Upper lobe of right lung (tissue), 1 donor: ENCODE measurements at places on chromosomes 3 and 15.

GRCh38 chr3:102348904-102349303, 85.9 kb upstream of the ZPLD1 start:
- DNase-seq = no peak

GRCh38 chr15:69154078-69154477, 6.4 kb upstream of the GLCE start:
- DNase-seq = no peak

GRCh38 chr3:103600844-103601243, 1166.0 kb downstream of the ZPLD1 start:
- no peak for DNase-seq

- no peak for DNase-seq
Measured at GRCh38 chr15:29638781-29639180, 183.5 kb downstream of the TJP1 start.

- DNase-seq = no peak
Measured at GRCh38 chr3:7000501-7000900, 139.6 kb downstream of the GRM7 start.

- no peak for DNase-seq
Measured at GRCh38 chr3:14823393-14823792, 4.6 kb downstream of the FGD5 start.

GRCh38 chr3:15630646-15631350, 29.3 kb downstream of the BTD start:
- DNase-seq = no peak

- no peak for DNase-seq
Measured at GRCh38 chr3:122100591-122101463, 45.7 kb downstream of the CD86 start.

- no peak for DNase-seq
Measured at GRCh38 chr3:133125171-133125570, 87.0 kb downstream of the TMEM108 start.

DNA sequence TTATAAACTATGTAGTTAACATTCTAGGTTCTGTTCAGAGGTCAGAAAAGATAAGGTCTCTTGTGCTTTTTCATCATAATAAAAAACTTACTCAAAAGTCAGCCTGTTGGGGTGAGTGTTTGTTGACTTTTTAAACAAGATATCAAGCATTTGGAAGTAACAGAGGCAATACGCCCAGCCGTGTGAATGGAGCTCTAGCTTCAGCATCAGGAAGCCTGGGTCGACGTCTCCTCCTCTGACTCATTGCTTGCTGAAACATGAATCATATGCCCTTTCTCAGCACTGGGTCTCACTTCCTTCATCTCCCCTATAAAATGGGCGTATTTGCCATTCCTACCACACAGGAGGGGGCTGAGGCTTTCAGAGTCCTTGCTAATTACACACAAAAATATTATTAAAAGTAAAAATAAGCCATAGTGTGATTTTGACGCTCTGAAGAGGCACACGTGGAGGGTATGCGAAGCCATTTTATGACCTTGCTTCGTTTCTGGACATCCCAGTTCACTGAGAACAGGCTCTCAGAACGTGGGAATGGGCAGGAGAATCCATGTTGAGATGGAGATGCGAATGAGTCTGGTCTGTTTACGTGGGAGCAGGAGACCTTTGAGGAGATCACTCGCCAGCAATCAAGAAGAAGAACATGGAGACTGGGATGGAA, 220.8 kb upstream of the TPRG1 start:
- DNase-seq = peak; percentile 68

DNA sequence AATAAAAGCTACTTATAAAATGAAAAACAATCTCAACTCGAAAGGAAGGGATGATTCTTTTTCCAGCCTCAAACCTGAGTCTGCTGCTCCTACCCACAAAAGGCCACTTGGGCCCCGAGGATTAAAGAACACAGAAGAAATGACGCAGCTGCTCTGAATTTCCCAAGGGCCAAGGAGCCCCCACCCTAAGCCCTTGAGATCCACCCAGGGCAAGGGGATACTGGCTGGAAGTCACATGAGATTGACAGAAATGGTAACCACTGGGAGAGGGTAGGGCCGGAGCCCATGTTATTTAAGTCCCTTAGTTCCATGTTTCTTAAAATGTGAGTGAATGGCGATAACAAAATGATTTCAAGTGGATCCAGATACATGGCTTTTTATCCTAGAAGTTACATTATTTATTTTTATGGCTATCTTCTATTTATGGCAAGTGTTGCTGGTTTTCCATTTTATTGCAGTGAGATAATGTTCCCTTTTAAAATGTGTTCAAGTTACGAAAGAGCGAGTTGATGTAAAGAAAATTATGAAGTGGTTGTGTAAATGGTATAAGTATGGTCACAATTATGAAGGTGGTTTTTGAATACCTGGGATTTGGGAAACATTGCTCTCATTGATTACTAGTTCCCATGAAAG, 16.8 kb downstream of the IGDCC4 start:
- DNase-seq = no peak

DNA sequence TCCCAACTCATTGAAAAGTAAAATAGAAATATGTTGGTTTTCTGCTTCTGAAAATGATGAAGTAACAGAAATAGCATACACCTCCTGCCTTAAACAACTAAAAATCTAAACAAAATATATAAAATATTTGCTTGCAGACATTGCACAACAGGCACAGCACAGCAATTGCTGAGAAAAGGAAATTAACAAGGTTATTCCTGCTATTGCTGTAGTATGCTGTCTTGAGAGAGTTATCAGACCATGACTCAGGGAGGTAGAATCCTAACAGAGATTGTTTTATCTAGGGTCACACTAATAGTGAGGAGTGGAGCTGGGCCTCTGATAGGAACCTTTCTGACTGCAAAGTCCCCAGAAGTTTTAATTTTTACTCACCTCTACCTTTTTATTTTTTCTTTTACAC, 72.6 kb downstream of the ZBTB20 start:
- no peak for DNase-seq

GRCh38 chr3:179182902-179183301, 34.7 kb downstream of the PIK3CA start:
- DNase-seq = no peak

GRCh38 chr3:112718516-112718915, 77.6 kb upstream of the CCDC80 start:
- no peak for DNase-seq

GRCh38 chr3:117631781-117632180, 922.2 kb downstream of the TUSC7 start:
- DNase-seq = no peak

- DNase-seq = no peak
Measured at GRCh38 chr15:98614681-98615080, 33.7 kb upstream of the IGF1R start.

DNA sequence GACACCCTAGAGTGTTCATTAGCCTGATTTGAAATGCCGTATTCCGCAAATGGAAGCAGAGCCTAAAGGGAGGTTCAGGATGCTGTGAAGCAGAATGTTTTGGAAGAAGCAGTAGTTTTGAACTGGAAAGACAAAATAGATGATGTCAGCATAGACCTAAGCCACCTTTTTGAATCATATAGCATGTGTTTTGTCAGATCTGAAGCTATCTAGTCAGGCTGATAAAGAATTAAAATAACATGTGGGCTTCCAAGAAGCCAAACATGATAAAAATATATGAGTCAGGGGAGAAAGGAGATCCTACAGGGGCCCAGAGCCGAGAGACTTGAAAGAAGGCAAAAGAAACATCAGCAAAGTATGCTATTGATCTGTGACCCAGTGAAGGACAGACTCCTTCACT, 47.2 kb upstream of the RASA2 start:
- no peak for DNase-seq

- no peak for DNase-seq
Measured at GRCh38 chr3:9778143-9779074, 8.7 kb upstream of the CAMK1 start.

GRCh38 chr3:183370391-183370790, 58.0 kb downstream of the MCF2L2 start:
- DNase-seq = no peak
